ENCODE measurements at places on chromosomes 13 and 19. TPM values are rescaled to one million over a fixed set of nuclear protein-coding genes. Genes with fewer than 3 reads are reported as not detected.

The SUGP2 gene
- 104 TPM for total RNA-seq

The ANKRD24 gene
- 6.1 TPM for total RNA-seq

The IL4I1 gene
- not detected for total RNA-seq

GRCh38 chr13:38463048-38463447, 113.4 kb downstream of the UFM1 start:
- H3K4me1 ChIP-seq, result no peaks in the 10 kb centered on the region
- no peak overlapping the region for H3K4me3 ChIP-seq
- H3K27me3 ChIP-seq, result no peaks in the 10 kb centered on the region
- H3K27ac ChIP-seq, result no peak overlapping the region
- DNase-seq, result no peak

The NALCN gene
- total RNA-seq, result 1.8 TPM

- no peaks in the 10 kb centered on the region for H3K27me3 ChIP-seq
- H3K4me1 ChIP-seq, result no peaks in the 10 kb centered on the region
- DNase-seq, result no peak
- no peak overlapping the region for H3K27ac ChIP-seq
- H3K36me3 ChIP-seq, result no peaks in the 10 kb centered on the region
Observed at GRCh38 chr19:31231237-31231636, 118.0 kb downstream of the TSHZ3 start.

The OVOL3 gene
- total RNA-seq, result not detected

DNA sequence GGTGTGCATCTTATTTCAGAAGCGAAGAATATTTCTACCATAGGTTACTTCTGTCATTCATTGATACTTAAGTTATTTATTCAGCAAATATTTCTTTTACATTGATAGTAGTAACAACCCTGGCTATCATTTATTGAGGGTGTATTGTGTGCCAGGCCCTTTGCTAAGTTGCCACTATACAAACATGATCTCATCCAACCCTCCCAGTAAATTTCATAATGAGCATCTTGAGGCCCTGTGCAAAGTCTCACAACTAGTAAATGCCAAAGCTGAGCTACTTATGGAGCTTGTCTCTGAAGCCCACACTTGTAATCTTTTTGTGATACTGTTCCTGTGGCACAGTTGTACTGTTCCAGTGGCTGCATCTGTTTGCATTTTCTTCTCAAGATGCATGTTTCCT, 36.1 kb downstream of the RNASEH2B start:
- no peaks in the 10 kb centered on the region for H3K4me1 ChIP-seq
- H3K4me3 ChIP-seq, result no peak overlapping the region
- no peaks in the 10 kb centered on the region for H3K27me3 ChIP-seq
- no peaks in the 10 kb centered on the region for H3K36me3 ChIP-seq
- no peak overlapping the region for H3K27ac ChIP-seq

The DPF1 gene
- total RNA-seq, result not detected

DNA sequence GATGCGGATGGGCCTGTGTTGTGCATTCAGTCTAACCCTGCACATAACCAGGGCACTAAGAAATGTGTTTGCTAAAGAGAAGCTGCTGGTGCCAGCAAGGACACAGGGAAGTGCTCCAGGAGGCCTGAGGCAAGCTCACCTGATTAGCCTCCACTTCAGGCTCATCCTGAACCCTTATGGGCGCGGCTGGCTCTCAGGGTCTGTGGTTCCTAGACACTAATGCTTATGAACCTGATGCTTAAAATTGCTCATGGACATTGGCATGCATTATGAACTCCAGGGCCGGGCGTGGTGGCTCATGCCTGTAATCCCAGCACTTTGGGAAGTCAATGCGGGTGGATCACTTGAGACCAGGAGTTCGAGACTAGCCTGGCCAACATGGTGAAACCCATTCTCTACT, 34.3 kb downstream of the SERP2 start:
- no peak overlapping the region for H3K27ac ChIP-seq
- no peaks in the 10 kb centered on the region for H3K27me3 ChIP-seq

DNA sequence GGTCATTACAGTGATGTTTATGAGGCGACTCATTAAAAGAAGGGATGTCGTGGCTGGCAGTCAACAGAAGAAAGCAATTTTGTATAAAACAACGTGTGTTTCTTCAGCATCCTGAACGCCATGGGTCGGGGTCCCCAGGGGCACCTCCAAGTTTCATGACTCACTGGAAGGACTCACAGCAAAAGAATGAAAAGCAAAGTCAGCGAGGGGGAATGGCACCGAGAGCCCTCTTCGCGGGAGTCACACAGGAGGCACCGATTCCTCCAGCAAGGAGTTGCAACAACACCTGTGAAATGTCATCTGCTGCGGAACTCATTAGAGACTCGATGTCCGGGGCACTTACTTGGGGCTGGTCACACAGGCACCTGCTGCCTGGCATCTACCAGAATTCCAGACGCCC, 130.7 kb upstream of the PEG3 start:
- no peaks in the 10 kb centered on the region for H3K4me1 ChIP-seq
- no peak overlapping the region for H3K4me3 ChIP-seq
- DNase-seq, result no peak
- H3K36me3 ChIP-seq, result no peaks in the 10 kb centered on the region
- H3K27me3 ChIP-seq, result peaks cover 4% of the 10 kb centered on the region
- no peak overlapping the region for H3K27ac ChIP-seq

DNA sequence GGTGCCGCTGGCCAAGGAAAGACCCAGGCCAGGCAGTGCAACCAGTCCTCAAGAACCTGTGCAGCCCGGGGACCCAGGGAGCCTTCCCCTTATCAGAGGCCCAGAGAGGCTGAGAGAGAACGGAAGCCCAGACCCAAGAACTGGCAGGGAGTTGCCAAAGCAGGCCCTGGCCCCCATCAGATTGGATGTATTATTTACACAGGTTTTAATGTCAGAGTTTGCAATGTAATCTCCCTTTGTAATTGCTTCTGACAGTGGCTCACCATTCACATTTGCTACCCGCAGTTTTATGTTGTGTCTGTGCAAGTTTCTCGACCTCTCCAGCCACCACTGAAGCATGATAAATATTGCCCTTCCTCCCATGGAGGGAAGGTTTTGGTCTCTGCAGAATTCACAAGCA, 660.9 kb downstream of the LIG4 start:
- H3K36me3 ChIP-seq, result no peaks in the 10 kb centered on the region
- no peak overlapping the region for H3K27ac ChIP-seq
- no peaks in the 10 kb centered on the region for H3K4me1 ChIP-seq
- no peak overlapping the region for H3K4me3 ChIP-seq

- peaks cover under 1% of the 10 kb centered on the region for H3K27me3 ChIP-seq
- no peak overlapping the region for H3K27ac ChIP-seq
- H3K36me3 ChIP-seq, result no peaks in the 10 kb centered on the region
- DNase-seq, result no peak
- H3K4me1 ChIP-seq, result no peaks in the 10 kb centered on the region
- H3K4me3 ChIP-seq, result no peak overlapping the region
Observed at GRCh38 chr13:28425793-28426192, 69.1 kb downstream of the FLT1 start.

DNA sequence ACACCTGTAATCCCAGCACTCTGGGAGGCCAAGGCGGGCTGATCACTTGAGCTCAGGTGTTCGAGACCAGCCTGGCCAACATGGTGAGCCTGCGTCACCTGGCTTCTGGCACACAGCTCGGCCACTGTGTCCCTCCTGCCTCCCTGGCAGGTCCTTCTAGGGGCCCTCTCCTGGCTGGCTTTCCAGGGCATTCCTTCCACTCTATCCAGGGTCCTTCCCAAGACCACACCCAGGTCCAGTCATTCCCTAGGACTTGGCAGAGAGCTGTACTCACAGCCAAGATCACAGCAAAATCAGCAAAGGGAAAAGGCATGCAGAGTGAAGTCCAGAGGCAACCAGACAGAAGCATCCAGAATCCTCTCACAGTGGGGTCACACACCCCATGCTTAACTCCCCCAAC, 9.7 kb upstream of the HSH2D start:
- peaks cover 58% of the 10 kb centered on the region for H3K36me3 ChIP-seq
- H3K4me1 ChIP-seq, result peaks cover 6% of the 10 kb centered on the region
- no peaks in the 10 kb centered on the region for H3K27me3 ChIP-seq
- H3K4me3 ChIP-seq, result no peak overlapping the region

The WDR88 gene
- total RNA-seq, result not detected

DNA sequence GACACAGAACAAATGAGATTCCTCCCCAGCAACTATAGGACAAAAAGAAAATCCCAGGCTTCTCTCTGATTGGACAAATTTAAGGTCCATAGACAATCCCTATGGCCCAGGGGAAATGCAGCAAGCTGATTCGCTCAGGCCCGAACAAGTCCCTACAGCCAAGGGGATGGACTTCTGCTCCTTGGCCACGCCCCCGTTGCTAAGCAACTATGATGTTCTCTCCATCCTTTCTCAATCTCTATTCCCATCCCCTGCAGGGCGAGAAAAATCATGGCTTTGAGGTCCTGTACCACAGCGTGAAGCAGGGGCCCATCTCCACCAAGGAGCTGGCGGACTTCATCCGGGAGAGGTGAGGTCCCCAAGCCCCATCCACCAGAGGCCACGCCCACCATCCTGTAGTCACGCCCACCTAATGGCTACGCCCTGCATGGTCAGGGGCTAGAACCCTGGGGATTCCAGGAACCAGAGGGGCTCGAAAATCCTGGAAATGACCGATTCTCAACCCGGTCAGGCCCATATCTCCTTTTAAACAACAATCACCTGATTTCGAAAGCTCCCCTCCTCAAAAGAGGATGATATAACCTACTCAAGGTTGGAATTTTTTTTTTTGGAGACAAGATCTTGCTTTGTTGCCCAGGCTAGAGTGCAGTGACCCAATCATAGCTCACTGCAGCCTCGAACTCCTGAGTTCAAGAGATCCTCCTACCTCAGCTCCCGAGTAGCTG, 11.4 kb downstream of the FCHO1 start:
- peaks cover 4% of the 10 kb centered on the region for H3K27me3 ChIP-seq
- no peak overlapping the region for H3K4me3 ChIP-seq
- H3K27ac ChIP-seq, result no peak overlapping the region
- peaks cover 13% of the 10 kb centered on the region for H3K4me1 ChIP-seq
- no peaks in the 10 kb centered on the region for H3K36me3 ChIP-seq

DNA sequence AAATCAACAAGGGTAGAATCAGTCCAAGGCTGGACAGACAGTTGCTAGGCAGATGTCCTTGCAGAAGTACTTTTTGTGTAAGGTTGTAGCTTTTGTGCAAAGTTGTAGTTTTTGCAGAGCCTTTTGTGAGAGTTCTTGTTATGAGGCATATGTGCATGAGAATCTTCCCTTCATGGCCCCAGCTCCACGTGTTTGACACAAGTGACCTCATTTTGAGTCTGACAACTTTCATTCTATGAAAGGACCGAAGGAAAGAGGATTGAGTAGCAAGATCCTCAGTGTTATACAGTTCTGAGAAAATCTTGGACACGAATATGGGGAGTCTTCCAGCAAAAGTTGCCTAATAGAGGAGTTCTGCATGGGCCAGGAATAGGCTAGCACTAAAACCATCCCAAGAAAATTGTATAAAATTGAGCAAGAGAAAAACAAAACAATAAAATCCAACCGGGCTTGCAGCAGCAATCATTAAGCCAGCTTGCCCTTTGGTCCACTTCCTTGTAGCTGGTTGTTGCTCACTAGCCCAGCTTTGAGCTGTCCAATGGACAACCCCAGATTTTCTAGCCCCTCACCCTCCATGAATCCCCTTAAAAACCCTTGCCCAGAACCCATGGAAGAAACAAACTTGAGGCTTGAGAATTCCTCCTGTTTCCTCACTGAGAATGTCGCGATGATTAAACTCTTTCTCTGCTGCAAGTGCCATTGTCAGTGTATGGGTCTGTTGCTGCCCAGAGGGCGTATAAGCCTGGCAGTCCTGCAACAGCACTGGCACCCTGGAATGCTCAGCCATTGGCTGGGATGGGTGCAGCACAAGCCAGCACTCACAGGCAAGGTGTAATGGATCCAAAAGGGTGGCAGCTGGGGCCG, 6.5 kb downstream of the EPSTI1 start:
- H3K27ac ChIP-seq, result peak overlapping the region; percentile 84
- H3K36me3 ChIP-seq, result no peaks in the 10 kb centered on the region
- no peak overlapping the region for H3K4me3 ChIP-seq
- H3K4me1 ChIP-seq, result peaks cover 18% of the 10 kb centered on the region
- DNase-seq, result peak; percentile 46

DNA sequence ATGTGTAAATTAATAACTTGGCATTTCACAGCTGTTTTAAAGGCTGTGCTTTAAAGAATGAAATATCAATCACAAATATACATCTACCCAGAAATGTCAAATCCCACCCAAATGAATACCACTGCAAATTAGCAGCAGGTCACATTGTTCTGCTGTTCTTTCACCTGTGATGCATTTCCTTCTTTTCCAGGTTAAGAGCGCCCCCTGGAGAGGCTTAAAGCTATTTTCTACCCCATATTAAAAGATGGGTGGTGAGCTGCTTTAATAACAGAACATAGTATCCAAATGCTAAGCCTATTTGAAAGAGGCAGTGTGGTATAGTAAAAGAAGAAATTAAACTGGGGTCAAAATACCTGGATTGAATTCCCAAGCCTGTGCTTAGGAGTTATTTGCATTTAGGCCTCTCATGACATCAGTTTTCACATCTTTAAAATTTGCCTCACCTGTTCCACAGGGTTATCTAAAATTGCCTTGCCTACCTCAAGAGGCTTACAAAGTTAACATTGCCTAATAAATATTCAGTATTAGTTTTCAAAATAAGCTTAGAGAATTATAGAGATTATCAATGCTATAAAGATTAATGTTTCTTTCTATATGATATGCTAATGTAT, 396.9 kb upstream of the SLITRK5 start:
- no peaks in the 10 kb centered on the region for H3K27me3 ChIP-seq
- no peak overlapping the region for H3K27ac ChIP-seq
- H3K36me3 ChIP-seq, result no peaks in the 10 kb centered on the region
- H3K4me1 ChIP-seq, result no peaks in the 10 kb centered on the region
- H3K4me3 ChIP-seq, result no peak overlapping the region

DNA sequence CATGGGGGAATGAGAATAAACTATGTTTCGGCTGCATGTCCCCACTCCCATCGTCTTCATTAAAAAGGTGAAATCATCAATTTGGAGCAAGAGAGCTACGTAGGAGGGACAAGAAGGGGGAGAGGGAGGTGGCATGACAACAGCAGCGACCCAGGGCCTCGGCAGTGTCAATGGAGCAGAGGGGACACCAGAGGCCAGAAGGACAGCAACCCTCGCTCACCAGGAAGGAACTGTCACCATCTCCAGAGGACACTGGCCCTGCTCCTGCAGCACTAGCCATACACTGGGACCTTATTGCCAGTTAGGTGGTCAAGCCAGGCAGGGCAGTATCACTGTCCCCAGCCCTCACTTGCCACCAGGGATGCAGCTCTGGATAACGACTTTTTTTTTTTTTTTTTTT, 34.2 kb downstream of the NAXD start:
- DNase-seq, result no peak
- peaks cover 8% of the 10 kb centered on the region for H3K4me1 ChIP-seq
- H3K4me3 ChIP-seq, result no peak overlapping the region
